ENCODE measurements at places on chromosomes 6 and 20.

GRCh38 chr6:102660303-102660702, 1266.8 kb downstream of the GRIK2 start:
- DNase-seq = no peak

DNA sequence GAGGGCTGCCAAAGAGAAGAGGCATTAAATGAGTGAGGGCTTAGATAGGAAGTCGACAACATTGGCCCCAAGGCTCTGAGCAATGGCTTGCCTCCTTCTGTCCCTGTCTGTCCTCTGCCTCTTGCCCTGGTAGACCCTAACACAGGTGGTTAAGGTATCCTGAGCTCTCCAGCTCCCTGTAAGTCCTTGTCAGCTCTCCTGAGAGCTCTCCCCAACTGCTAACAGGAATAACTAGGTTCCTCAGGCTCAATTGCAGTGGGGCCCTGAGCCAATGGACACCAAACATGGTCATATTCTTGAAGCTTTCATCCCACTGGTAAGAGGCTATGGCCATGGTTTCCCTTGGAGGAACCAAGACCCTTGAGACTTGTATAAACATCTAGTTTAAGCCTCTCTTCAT, 5.0 kb upstream of the CPNE1 start:
- no peak for DNase-seq

DNA sequence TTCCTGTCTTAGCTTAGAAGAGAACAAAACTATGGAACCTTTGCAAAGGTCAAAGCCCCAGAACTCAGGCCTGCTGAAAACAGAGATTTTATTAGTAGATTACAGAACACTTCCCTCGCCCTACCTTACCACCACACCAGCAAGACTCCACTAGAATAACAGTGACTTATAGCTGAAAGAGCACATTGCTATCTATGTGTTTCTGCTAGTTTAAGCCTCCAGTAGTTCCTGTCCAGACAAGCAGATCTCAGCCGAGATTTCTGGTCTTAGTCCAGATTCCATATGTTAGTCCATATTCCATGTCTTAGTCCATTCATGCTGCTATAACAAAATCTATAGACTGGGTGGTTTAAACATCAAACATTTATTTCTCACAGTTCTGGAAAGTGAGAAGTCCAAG, 412.3 kb upstream of the ID4 start:
- no peak for DNase-seq

DNA sequence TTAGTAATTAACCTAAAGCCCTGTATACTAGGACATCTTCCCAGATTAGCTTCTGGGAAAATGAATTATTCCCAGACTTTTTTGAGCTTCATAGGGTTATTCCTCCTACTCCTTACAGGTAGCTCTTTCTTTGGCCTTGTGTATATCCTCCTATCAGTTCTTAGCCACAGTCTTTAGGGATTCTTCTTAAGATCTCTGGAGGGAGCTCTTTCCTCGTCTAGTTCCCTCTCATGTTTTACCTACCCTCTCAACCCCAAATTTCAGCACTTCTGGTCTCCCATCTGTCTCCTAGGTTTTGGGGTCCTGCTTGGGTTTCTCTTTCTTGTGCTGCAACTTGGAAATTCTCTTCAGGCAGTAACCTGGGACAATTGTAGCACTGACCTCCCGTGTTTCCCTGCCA, 46.4 kb upstream of the SLC35B3 start:
- no peak for DNase-seq

- DNase-seq = no peak
Measured at GRCh38 chr20:11267131-11267761, 593.4 kb upstream of the JAG1 start.

- peak; percentile 47 for DNase-seq
Measured at GRCh38 chr20:21125072-21125848, 622 bp upstream of the KIZ start.
